ENCODE measurements at places on chromosomes 3 and 15.

- no peak for DNase-seq
Observed at GRCh38 chr15:68353421-68354135, 76.0 kb downstream of the FEM1B start.

DNA sequence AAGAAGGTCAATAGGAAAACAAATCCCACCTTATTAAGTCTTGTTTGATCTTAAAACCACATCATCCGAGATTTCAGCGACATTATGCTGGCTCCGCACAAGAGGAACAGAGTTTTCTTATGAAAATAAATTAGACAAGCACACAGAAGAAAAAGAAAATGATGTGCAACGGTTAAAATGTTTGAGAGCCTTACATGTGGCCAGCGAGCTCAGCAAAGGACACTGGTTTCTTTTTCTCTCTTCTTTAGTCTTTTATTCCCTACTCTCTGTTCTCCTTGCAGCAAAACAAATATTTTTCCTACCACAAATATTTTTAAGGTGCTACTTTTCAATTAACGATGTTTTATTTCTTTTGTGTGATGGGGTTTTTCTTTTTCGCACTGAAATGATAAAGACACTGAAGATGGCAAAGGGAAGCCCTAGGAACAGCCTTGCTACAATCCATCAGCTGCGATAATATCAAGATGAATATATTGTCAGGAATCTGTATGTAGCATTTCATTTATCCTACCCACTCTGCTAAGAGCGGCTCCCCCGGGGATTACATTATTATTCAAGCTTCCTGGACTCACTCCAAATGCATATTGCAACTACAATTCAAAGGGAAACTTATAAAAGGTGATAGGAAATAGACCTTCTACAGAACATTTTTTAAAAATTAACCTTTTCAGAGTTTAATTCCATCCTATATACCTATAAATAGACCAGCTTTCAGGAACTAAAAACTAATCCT, 72.9 kb downstream of the ANXA2 start:
- no peak for DNase-seq

- DNase-seq = no peak
Observed at GRCh38 chr3:155428563-155428962, 135.1 kb upstream of the STRIT1 start.

DNA sequence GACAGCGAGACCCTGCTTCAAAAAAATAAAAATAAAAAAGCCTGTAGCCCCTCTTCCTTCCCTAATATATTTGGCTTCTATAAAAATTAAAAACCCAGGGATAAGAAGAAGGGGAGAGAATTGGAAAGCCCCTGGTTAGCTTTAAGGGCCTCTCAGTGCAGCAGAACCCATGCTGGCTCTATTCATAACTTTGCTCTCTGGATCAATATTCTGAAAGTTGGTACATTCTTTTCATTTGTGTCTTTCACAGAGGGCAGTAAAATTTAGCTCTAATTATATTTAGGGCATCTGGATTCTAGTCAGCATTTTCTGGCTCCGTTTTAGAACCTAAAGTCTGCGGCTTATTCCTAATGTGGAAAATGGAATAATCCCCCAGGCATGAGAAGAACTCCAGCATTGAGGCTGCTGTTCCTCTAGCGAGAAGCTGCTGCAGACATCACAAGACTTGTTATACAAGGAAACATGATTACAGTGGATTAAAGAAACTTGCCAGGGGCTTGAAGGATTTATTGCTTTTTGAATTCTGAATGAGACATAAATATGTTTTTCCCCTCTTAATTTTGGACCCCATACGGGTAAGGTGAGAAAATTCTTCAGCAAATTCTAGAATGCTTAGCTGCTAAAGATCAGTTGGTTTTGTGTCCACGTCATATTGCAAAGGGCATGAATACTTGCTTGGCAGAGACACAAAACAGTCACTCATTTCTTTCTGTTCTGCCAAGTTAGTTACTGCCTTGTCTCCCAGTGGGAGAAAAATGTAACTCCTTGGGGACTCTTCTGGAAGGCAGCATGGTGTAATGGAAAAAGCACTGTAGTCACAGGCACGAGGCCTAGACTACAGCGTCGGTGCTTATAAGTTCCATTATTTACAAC, 177.7 kb downstream of the VGLL4 start:
- DNase-seq = no peak
